Omental fat pad (tissue), 4 donors: ENCODE measurements at places on chromosomes 1 and 21.

GRCh38 chr1:23563003-23563402, 3.7 kb upstream of the ID3 start:
- no peak for DNase-seq

- no peak for DNase-seq
Observed at GRCh38 chr21:38898422-38899096, 92.8 kb downstream of the ETS2 start.

GRCh38 chr1:170010443-170010842, 64.1 kb downstream of the KIFAP3 start:
- DNase-seq: peak; percentile 28

GRCh38 chr1:88612773-88613172, 71.3 kb upstream of the PKN2 start:
- DNase-seq: no peak
